ENCODE measurements at places on chromosomes 4 and X.

- DNase-seq = no peak
Observed at GRCh38 chr4:79121875-79122358, 182.7 kb upstream of the PAQR3 start.

DNA sequence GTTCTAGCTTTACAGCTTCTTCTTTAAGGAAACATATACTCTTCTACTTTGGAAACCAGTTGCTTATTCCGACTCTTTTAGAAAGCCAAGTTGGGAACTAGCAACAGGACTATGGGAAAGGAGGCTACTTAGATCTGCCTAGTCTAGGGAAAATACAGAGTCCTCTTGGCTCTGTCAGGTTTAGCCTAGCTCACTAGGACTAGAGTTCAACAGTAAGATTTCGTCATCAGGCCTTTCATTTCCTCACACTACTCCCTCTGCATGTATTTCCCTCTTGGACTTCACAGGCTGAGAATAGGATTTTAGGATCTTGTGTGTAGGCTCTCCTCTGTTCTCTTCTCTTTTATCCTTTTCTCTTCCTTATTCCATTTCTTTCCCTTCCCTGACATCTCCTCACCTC, 409.8 kb downstream of the AR start:
- DNase-seq = no peak

GRCh38 chrX:70553516-70553915, 108.9 kb downstream of the DLG3 start:
- no peak for DNase-seq

GRCh38 chrX:119790977-119791436, 423 bp downstream of the RPL39 start:
- DNase-seq = peak; percentile 46

DNA sequence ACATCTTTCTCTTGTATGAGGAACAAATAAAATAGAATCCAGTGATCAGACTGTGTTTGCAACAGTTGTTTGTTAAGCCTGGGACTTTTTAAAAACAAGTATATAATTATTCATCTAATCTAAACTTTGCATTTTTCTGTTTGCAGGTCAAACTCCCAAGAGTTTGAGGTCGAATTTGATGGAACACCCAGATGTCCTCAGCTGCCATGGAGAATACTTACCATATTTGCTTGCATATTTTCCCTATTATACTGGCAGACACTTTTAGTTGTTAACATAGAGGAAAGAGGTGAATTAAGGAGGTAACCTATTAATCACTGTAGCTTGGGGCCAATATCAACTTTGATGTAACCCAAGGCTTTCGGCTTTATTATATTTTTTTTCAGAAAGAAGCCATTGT, 401.5 kb upstream of the DIPK2B start:
- no peak for DNase-seq

DNA sequence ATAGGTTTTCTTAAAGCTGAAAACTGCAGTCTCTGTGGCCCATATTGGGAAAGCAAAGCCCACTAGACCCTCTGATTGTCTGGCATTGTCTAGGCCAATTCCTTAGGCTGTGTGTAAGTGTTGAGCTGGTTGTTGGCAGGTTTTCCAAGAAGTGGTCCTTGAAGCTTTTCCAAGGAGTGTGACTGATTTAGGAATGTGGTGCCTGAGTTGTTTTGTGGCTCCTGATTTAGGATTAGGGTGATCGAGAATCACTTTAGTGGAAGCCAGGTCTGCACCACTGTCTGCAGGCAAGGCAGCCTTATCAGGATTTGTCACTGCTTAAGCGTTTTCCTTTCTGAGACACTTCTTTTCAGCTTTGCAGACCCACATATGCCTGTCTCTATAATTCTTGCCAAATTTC, 339.0 kb upstream of the DDX53 start:
- no peak for DNase-seq

DNA sequence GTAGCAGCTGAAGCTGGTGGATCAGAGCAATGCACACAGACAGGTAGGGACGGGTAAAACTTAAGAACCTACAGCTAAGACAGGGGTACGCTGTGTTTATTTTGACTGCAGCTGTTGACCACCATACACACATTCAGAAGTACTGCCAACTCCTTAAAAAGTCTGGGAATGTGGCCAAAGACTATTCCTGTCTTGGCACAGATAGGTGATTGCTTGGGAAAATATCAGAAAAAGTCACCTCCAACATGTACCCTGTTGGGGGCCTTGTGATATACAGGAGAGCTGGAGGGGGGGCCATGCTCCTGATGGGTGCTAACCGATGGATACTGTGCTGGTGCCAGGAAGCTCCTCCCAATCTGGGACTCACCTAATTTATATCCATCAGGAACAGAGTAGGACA, 121.2 kb downstream of the VCX2 start:
- no peak for DNase-seq

GRCh38 chr4:52259978-52260377, 208.9 kb downstream of the SPATA18 start:
- DNase-seq = no peak

- no peak for DNase-seq
Observed at GRCh38 chr4:79224777-79225104, 101.1 kb downstream of the NAA11 start.

DNA sequence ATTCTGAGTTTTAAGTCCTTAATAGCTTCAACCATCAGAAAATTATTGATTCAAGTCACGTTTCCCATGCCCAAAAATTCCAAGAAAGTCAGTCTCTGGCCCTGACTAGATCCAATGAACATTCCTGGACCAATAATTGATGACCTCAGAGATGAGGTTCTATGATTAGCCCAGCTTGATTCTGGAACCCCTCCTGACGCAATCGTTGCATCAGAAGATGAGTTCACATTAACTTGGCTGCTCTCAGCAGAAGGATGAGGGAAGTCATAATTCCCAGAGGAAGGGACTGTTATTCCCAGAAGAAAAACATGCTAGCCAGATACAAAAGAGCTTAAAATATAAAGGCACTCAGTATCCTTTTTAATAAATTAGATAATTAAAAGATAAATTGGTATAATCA, 34.3 kb upstream of the CPEB2 start:
- no peak for DNase-seq

DNA sequence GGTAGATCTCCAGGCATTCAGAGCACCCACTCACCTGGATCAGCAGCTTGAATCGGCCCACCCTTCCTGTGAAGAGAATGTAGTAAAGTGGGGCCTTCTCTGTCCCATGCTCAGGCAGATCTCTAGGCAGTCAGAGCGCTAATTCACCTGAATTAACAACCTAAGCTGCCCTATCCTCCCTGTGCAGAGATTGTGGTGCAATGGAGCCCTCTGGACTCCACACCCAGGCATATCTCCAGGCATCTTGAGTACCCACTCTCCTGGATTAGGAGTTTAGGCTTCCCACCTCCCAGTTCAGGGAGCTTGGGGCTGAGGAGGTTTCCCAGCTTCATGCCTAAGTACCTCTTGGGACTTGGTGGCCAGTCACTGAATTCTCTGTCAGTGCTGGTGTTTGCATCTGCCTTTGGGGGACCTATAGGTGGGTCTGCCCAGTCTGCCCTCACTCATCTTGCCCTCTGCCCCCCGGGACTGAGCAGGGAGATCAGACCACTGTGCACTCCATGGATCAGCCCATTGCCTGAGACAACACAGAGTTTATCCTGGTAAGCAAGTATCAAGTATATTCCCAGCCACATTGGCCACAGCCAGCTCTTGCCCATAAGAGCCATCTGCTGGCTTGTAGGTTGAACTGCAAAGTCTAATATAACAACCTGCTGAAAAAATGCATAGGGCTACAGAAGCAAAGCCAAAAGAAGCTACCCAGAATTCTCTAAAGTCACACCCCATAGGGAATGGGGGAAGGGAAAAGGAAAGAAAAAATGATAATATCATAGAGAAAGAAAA, 372.9 kb downstream of the KLHL13 start:
- DNase-seq = no peak

- no peak for DNase-seq
Observed at GRCh38 chr4:133151691-133152329, 2.7 kb downstream of the PCDH10 start.

- DNase-seq = no peak
Observed at GRCh38 chr4:851701-852430, 25.9 kb upstream of the CPLX1 start.

GRCh38 chr4:7427831-7428260, 6.9 kb downstream of the PSAPL1 start:
- no peak for DNase-seq

DNA sequence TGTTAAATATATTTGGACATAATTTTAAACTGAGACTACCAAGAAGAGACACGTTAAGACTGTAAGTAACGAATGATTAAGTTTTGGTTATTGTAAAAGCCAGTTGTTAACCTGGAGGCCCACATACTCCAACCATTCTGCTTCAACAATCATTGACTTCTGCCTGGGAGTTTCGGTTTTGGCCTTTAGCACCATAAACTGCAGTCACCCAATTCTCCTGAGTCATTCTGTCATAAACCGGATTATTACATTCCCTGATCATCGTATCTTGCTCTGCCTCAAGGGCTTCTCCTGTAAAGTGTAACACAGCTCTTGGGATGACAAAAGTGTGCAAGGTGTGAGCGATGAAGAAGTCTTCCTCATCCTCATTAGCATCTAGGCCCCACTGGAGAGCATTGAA, 46.9 kb upstream of the PABPC1L2A start:
- DNase-seq = no peak

DNA sequence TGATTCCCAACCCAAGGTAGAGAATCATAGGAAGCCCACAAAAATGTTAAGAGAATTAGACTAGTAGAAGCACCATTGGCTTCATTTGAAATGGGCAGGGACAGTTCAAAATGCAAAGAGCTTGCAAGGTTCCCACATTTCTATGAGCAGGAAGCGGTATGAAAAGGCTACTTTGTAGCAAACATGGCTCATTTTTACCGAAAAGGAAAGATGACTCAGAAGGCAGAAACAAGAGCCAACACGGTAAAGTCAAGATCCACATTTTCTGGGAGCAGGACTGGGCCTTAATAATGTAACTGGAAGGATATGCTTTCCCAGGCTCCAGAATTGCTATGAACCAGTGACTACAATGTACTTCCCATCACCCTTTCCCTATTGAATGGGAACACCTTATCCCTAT, 89.5 kb downstream of the GLRA3 start:
- DNase-seq = no peak

GRCh38 chr4:143514169-143514495, 630 bp downstream of the SMARCA5 start:
- DNase-seq = no peak

DNA sequence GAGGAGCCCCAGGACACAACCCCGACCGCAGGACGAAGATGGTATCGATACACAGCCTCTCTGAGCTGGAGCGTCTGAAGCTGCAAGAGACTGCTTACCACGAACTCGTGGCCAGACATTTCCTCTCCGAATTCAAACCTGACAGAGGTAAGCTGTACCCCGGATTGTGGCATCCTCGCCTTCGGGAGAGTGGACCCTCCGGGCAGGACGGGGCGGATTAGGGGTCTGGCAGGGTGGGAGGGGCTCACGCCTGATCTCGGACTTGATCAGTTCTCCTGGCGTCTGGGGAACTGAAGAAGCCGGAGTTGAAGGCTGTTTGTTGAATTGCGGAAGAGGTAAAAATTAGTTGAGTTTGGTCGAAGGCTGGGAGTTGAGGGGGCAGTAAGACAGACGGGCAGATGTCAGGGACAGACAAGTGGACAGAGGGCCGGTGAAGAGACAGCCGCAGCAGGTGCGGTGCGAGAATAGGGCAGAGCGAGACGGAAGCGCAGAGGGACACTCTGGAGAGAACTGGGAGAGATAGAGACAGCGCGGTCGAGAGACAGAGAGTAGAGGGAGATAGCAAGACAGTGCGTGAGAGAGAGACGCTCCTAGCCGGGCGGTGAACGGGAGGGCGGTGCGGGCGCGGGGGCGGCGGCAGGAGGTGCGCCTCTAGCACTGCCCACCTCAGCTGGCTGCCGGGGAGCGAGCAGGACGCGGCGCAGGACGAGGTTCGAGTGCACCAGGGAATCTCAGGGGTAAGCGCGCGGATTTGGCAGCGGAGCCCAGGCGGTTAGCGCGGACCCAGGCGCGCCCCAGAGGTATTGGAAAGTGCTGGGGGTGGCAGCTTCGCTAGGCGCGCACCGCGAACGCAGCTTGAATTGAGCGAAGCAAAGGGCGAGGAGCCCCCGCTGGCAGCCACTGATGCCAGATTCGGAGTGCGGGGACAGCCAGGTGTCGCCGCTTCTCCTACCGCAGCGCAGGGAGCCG, 23.9 kb downstream of the ARHGAP36 start:
- no peak for DNase-seq

DNA sequence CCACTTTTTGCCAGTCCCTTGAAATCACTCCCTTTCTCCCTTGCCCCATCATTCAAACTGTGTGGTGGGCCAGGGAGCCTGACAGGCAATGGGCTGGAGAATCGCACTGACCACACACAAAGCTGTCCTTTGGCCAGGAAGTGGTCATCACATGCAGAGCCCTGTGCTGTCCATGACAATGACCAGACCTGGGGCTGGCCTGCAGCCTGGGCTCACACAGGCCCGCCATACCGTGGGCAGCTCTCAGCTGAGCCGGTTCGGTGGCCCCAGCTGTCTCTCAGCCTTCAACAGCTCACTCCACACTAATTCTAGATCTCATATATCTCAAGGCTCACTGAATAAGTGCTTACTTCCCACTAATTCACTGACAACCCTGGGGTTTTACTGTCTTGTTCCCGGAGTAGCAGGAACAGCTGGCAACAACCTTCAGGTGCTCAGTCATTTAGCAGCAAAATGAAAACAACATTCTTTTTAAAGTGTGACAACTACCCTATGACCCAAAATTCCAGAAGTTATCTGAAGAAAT, 48.0 kb downstream of the USP46 start:
- no peak for DNase-seq

DNA sequence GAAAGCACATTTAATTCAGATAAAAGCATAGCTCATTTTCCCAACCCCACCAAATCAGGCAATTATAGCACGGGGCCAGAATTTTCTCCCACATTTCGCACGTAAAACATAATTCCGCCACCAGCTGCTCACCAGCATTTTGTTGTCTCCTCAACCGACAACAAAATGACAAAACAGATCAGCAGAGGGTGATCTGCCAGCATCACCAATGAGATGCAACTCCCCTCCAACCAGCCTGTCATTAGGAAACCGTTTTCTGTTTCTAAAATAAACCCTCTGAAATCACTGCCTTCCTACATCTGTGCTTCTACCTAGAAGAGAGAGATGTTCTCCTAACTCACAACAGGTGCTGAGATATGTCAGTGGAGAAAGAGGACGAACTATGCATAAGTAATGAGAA, 654.8 kb upstream of the CPEB2 start:
- no peak for DNase-seq

- DNase-seq = no peak
Observed at GRCh38 chrX:128883650-128884049, 639.6 kb downstream of the SMARCA1 start.

- DNase-seq = no peak
Observed at GRCh38 chrX:23503835-23504539, 163.3 kb upstream of the PRDX4 start.

- DNase-seq = no peak
Observed at GRCh38 chr4:66351761-66352160, 681.5 kb upstream of the EPHA5 start.

GRCh38 chrX:30618160-30618765, 35.0 kb upstream of the GK start:
- DNase-seq = no peak

DNA sequence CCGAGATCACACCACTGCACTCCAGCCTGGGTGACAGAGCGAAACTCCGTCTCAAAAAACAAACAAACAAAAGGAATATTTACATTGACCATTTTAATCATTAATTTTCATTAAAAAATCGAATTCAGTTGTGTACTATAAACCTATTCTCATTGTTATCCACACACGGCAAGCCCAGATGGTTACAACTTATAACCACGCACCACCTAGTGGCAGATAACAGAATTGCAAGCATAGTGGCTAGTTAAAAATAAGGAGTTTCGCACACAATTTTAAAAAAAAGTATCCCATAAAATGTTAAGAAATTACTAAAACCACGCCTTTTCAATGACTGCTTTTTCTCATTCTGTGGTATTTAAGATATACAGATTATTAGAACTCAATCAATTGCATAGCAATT, 25.4 kb downstream of the MBNL3 start:
- DNase-seq = no peak

Measured in stimulated activated CD4-positive, alpha-beta T cell treated with anti-CD3 and anti-CD28 coated beads, Interleukin-4, amount 100 ng/mL, for 1 hour (primary cell).